ENCODE measurements at places on chromosomes 7 and 10.

- DNase-seq, result no peak
Measured at GRCh38 chr7:36117203-36117840, 35.7 kb upstream of the EEPD1 start.

- no peak for DNase-seq
Measured at GRCh38 chr10:133378251-133379096, 588 bp upstream of the PAOX start.

- no peak for DNase-seq
Measured at GRCh38 chr10:15325243-15325943, 45.7 kb downstream of the FAM171A1 start.

DNA sequence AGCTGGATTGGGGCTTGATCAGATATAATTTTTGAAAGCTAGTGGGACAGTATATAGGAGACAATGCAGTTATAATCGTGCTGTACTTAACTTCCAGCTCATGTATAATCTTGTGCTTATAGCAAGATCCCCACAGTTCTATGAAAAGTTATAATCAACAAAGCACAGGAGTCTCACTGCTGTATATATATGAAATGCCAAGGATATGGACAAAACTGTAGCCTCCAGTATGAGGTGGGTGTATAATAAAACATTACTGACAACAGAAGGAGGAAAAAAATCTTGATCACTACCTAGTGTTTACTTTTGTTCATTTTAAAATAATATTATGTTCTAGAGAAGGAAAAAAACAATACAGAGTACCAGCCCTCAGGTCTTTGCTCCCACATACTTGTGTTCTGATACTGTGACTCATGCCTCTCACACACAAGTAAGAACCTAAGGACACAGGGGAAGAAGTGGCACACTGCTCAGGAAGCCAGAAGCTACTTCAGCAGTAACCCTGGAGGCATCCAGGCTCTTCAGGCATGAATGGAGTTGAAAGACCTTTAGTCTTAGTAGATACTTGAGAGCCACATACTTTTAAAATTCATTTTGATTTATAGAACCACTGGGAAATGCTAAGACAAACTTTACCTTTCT is 265.7 kb upstream of the IMMP2L start:
- no peak for DNase-seq

- DNase-seq, result no peak
Measured at GRCh38 chr10:132697578-132698200, 88.3 kb downstream of the NKX6-2 start.

GRCh38 chr10:45373003-45373575 is 927 bp upstream of the ALOX5 start:
- no peak for DNase-seq

DNA sequence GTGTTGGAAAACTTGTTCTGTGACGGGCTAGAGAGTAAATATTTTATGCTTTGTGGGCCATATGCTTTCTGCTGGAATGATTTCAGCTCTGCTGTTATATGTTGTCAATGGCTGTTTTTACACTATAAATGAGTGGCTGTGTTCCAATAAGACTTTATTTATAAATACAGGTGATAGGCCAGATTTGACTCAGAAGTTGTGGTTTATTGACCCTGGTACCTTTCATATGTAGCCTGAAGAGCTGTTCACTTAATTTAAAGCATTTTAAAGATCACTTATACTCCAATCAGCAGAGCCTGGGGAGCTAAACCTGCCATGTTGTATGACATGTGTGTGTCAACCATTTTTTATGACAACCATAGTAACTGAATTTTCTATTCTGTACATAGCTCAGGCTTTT is 9.1 kb upstream of the SSBP1 start:
- DNase-seq, result no peak

DNA sequence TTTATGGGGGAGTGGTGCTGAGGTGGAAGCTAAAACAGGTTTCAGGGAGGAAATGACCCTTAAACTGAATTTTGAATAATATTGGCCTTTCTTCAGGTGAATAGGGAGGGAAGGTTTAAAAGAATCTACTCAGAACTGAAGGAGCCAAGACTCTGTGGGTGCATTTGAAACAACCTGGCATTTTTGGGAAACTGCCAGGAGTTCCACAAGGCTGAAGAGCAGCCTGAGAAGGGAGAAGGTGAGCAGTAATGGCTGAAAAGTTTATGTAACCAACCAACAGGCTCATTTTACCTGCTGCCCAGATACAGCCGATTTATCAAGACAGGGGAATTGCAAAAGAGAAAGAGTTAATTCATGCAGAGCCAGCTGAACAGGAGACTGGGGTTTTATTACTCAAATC is 4.0 kb upstream of the PANK1 start:
- DNase-seq, result no peak

- no peak for DNase-seq
Measured at GRCh38 chr7:75599244-75599781, 107.2 kb downstream of the SPDYE5 start.

DNA sequence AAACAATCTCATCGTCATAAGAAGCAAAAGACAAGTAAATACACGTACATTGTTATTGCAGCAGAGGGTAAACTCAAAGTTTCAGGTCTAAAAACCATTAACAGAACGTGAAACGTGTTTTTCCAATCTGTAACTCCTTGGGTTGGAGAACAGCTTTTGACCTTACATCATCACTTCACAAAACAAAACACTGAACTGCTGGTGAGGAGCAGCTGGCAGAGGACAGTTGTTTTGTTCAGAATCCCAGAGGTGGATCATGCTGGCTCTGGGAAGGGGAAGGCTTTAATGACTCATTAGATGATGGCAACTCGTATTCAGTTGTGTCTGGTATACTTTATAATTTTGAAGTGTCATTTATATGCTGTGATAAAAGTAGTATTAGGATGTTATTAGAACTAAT is 923.0 kb upstream of the CELF2 start:
- DNase-seq, result no peak

DNA sequence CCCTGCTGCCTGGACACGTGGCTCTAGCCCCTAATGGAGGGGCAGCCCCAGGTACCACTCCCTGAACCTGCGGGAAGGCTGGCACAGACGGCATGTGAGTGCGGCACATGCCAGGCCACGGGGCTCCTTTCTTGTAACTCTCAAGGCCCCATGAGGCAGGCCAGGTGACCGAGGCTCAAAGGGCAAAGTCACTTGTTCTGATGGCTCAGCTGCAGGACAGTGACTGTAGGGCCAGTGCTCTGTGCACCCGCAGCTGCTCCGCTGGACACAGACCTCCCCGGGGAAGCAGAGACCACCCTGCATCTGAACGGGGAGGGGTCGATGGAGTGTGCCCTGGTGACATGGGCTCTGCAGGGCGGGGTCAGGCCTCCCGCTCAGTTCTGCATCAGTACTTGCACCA is 55.3 kb downstream of the PTPRE start:
- DNase-seq, result no peak

GRCh38 chr10:123270221-123270620 is 116.0 kb downstream of the BUB3 start:
- DNase-seq, result no peak

DNA sequence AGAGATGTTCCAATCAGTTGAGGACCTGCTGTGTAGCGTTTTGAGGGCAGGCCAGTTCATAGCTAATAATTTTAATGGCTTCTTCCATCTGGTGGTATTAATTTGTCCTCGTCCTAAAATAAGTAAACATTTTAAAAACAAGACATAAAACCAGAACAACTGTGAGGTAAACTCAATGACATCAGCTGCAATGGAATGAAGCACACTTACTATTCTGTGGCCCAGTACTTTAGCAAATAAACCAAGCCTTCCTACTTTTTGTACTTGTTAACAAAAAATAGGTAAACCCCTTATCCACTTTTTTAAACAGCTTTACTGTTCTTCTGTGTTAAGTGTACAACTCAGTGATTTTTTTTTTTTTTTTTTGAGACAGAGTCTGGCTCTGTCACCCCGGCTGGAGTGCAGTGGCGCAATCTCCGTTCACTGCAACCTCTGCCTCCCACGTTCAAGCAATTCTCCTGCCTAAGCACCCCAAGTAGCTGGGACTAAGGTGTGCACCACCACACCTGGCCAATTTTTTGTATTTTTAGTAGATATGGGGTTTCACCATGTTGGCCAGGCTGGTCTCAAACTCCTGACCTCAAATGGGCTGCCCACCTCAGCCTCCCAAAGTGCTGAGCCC is 28.9 kb upstream of the FZD1 start:
- no peak for DNase-seq

GRCh38 chr10:75429159-75429827 is 2.1 kb upstream of the LRMDA start:
- DNase-seq, result no peak

DNA sequence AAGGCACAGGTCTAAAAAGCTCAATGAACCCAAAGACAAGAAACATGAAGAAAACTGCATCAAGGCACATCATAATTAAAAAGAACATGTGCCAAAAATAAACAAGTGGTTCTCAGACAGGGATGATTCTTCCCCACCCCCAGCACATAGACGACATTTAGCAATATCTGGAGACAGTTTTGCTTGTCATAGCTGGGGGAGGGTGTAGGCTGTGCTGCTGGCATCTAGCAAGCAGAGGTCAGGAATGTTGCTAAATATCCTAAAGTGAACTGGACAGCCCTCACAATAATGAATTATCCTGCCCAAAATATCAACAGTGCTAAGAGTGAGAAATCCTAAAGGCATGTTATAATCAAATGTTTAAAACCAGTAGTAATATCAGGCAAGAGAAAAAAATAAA is 122.6 kb downstream of the MICU1 start:
- no peak for DNase-seq

GRCh38 chr10:129440247-129440646 is 26.8 kb upstream of the MGMT start:
- no peak for DNase-seq

GRCh38 chr10:98173260-98173659 is 38.8 kb downstream of the R3HCC1L start:
- DNase-seq, result no peak

GRCh38 chr10:74145133-74145532 is 5.5 kb downstream of the AP3M1 start:
- no peak for DNase-seq

DNA sequence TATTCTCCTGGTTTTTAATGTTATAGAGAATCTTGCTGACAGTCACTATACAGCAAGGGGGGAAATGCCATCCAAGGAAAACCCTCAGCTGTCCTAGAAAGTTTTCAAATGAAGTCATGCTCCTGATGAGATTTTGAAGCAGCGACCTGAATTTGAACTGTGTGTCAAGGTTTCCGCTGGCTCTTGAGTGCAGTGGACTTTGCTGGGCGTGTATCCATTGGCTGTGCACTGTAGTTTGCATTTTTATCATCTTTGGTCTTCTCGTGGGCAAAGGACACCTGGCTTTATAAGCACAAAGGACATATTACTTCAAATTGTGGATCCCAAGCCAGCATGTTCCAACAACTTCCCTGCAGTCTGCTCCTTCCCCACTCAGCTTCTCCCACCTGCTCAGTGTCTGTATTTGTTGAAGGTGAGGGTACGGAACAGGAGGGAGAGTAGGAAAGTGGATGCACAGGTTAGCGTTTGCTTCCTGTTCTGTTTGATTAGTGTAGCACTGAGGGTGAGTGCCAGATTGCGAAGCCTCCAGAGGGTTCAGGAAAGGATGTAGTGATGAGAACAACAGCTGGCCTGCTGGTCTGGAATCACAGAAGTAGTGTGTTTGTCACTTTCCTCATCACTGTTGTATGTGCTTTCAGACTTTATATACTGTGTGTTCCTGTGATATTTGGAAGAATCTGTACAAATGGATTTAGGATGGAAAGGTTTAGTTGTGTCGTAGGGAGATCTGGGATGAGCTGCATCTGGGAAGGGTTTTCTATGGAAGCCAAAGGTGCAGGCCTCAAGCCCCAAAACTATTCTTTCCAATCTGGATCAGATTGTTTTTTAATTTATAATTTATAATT is 204.8 kb downstream of the BMPER start:
- DNase-seq, result no peak

DNA sequence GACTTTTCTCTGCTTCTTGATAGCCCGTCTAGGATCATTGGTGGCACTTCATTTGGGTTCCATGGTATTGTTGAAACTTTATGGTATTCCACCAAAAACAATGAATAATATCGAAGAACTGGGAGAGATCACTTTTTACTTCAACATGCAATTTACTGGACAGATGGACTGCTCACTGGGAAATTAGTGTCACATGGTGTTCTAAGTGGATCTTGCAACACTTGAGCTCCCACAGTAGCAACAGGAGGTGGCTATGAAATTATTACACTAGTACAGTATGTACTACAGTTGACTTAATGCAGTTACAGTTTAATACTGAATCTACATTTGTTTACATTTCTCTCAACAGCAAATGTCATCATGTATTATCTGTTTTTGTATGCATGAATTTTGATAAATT is 997.3 kb downstream of the REEP3 start:
- DNase-seq, result no peak

- no peak for DNase-seq
Measured at GRCh38 chr7:29841926-29842701, 35.8 kb downstream of the WIPF3 start.

GRCh38 chr10:87657371-87657770 is 2.3 kb upstream of the PAPSS2 start:
- DNase-seq, result no peak

DNA sequence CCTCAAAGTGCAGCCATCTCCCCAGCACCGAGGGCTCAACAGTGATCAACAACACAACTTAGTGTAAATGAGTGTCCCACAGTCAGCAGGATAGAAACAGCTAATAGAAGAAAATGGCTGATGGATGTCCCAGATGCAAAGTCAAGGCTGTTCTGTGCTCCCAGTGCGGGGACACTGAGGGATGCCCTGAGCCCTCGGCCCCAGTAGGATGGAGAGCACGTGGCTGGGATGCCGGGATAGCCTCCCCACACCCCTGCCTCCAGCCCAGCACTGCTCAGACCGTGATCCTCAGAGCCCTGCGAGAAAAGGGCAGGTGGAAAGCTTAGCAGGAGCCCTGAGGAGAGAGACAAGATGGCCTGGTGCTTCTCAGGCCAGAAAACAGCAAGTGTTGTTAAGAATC is 243.9 kb upstream of the TCERG1L start:
- DNase-seq, result no peak

DNA sequence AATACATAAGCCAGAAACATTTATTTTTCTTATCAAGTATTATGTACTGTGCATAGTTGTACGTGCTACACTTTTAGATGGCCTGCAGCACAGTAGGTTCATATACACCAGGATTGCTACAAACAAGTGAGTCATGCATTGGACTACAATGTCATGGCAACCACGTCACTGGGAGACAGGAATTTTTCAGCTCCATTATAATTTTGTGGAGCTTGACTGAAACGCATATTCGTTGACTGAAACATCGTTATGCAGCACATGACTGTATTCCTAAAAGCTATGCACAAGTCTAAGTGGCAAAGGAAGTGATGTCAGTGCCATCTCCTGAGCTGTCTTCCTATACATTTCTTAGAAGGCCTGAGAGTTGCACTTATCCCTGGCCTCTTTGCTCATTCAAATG is 871.8 kb downstream of the IPMK start:
- DNase-seq, result no peak

- no peak for DNase-seq
Measured at GRCh38 chr7:13055732-13056368, 368.4 kb downstream of the ARL4A start.
